H9 (cell line): ENCODE measurements at places on chromosomes 7 and 10. TPM values are rescaled to one million over a fixed set of nuclear protein-coding genes. Genes with fewer than 3 reads are reported as not detected.

The KAZALD1 gene
- 2.9 and 3.6 TPM in 2 replicates for total RNA-seq

The CALHM1 gene
- total RNA-seq = 0.07 and 0.13 TPM in 2 replicates

The WNT16 gene
- total RNA-seq = not detected in 2 replicates

The AGR2 gene
- total RNA-seq = not detected in 2 replicates

The PRF1 gene
- 0.18 TPM in 1 of 2 replicates, not detected in the other for total RNA-seq

The CYTH3 gene
- 9.6 and 12.3 TPM in 2 replicates for total RNA-seq

The IL6 gene
- total RNA-seq = 0.44 and 0.85 TPM in 2 replicates

The SUMF2 gene
- total RNA-seq = 82.5 and 89.2 TPM in 2 replicates

The ERVW-1 gene
- total RNA-seq = 0.09 TPM in 1 of 2 replicates, not detected in the other

DNA sequence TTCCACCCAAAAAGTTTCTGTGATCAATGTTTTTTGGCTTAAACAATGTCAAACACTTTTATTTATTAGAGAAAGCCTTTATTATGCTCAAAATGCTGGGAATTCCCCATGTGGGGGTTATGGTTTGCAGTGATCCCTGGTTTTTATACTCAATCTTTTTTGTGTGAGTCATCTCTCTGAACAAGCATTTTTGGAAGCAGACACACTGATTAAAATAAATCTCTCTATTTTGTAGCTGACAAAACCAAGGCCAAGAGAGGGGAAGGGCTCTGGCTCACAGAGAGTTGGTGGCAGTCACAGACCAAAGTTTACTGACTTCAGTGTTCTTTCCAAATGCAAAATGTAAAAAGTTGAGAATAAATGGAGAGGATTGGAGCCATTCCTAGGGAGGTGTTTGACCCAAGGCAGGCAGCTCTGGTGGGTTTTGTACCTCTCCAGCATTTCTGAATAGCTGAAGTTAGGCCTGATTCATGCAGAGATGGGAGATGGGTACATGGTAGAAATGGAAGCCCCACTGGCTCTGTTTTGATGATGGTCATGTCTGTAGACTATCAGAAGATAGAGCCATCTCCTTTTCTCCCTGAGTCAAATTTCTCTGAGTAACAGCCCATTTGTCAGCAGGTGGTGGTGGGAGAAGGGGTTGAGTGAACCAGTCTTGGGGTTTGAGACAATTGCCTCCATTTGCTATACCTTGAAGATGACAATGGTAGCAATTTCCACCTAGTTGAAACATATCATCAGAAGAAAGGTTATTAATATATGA, 45.4 kb upstream of the NAMPT start:
- no peaks in the 10 kb centered on the region for H3K27me3 ChIP-seq
- no peak for DNase-seq
- no peaks in the 10 kb centered on the region for H3K36me3 ChIP-seq
- H3K4me1 ChIP-seq = no peaks in the 10 kb centered on the region

GRCh38 chr7:29099896-29100847, 46.2 kb downstream of the CPVL start:
- no peak overlapping the region for H3K27ac ChIP-seq
- no peaks in the 10 kb centered on the region; the same call in 1 of the 2 replicates for H3K4me1 ChIP-seq
- no peak for DNase-seq

- peaks cover 13% of the 10 kb centered on the region; the same call in 1 of the 2 replicates for H3K4me1 ChIP-seq
- no peaks in the 10 kb centered on the region for H3K27me3 ChIP-seq
- no peak overlapping the region for H3K27ac ChIP-seq
- DNase-seq = peak; percentile 60
- H3K36me3 ChIP-seq = no peaks in the 10 kb centered on the region
- H3K4me3 ChIP-seq = no peak overlapping the region
Measured at GRCh38 chr7:128270826-128271272, 29.8 kb downstream of the LEP start.

DNA sequence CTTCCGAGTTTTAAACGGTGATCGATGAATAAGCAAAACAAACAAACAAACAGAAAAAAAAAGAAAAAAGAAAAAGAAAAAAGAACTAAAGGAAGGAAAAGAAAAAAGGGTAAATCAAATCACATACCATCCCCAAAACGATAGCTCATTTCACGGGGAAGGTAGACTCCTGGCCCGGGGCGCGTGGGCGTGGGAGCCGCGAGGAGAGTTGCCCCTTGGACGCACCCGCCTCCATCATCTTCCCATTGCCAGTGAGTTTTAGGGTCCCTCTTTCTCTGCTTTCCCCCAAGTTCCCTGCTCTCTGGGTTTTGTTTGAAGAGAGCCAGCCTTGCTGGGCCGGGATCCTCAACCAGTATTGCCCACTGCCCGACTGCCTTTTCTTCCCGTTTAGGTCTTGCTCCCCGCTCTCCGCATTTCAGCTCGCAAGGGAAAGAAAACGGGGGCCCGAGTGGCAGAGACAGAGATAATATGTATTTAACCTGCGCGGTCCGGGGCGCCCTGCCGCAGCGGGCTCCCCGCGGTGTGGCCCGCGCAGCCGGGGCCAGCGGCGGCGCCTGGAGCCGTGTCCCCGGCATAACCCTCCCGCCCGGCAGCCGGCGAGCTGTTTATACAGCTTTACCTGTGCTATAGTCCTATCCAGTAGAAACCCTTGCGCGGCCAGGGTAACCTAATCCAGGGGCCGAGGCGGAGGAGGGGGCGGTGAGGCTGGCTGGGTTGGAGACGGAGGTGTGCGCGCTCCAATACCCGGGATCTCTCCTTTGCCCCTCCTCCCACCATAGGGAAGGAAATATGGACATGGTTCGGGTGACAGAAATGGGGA, 5.2 kb upstream of the GATA3 start:
- H3K4me3 ChIP-seq = no peak overlapping the region
- H3K27ac ChIP-seq = no peak overlapping the region
- no peaks in the 10 kb centered on the region; the same call in 1 of the 2 replicates for H3K4me1 ChIP-seq
- peaks cover 88% of the 10 kb centered on the region for H3K27me3 ChIP-seq

DNA sequence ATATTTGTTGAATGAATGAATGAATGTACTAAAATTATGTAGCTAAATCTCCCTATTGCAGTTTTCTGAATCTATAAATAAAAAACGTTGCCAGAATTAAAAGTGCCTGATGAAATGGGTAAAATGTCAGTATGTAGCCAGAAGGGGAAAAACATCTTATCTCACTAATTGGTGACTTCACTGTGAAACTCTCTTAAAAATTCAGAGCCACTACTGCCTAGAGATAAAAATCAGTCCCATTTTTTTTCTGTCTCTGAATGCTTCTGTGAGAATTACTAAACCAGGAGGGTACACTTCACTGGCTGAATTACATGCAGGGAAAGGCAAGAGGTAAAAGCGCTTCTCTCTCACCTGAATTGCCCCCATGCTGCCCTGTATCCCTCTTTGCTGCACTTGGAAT, 69.6 kb upstream of the HPS1 start:
- H3K36me3 ChIP-seq = no peaks in the 10 kb centered on the region
- no peaks in the 10 kb centered on the region for H3K27me3 ChIP-seq
- H3K4me1 ChIP-seq = no peaks in the 10 kb centered on the region
- no peak for DNase-seq

DNA sequence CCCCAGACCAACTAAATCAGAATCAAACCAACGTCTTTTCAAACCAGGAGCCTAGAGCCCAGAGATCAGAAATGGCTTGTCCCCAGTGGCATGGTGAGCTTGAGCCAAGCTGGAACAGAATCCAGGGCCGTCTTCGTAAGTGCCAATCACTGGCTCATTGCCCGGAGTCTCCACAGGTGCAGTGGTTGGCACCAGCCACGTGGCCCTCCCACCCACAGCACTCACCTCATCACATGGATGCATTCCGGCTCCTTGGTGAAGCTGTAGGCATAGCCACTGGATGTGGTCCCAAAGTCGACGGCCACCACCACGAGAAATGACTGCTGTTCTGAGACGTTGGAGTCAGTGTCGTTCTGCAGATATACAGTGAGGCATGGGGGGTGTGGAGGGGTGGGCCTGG, 37.4 kb downstream of the HSPA12A start:
- H3K4me3 ChIP-seq = peak overlapping the region; percentile 32; the same call in 1 of the 3 replicates
- peaks cover 9% of the 10 kb centered on the region for H3K4me1 ChIP-seq
- H3K36me3 ChIP-seq = no peaks in the 10 kb centered on the region
- no peaks in the 10 kb centered on the region for H3K27me3 ChIP-seq
- no peak overlapping the region for H3K27ac ChIP-seq
- no peak for DNase-seq

DNA sequence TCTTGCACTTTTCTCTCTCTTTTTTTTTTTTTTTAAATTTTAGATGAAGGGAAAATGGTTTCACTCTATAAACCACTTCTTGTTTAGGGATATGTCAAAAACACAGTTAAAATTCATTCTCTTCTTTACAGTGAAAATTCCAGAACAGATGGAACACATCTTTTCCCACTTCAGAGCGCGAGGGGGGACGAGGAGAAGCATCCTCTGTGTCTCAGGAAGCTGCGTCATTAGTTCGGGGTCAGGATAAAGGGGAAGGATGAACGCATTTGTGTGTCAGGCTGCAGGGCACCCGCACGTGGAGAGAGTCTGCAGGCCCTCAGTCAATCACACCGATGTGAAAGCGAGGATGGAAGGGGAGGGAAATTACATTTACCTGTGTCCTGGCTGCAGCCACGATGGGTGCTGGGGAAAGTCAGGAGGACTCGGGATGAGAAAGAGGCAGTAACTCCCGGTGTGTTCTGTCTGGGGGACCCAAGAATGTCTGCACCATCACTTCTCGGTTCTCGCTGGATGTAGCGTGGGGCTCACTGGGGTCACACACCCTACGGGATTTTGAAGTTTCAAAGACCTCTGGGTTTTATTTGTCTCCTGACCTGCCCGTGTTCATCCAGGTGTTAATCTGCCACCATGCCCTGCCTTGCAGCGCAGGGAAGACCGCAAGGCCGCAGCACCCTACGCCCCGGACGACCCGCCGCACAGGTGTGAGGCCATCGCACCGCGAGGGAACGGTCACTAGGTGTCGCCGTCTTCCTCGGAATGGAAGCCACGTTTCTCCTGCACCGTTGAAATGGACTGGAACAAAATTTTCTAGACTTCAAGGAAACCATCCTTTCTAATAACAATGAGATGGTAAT, 66.7 kb upstream of the PITRM1 start:
- no peaks in the 10 kb centered on the region for H3K36me3 ChIP-seq
- no peaks in the 10 kb centered on the region for H3K4me1 ChIP-seq
- no peak overlapping the region for H3K27ac ChIP-seq

DNA sequence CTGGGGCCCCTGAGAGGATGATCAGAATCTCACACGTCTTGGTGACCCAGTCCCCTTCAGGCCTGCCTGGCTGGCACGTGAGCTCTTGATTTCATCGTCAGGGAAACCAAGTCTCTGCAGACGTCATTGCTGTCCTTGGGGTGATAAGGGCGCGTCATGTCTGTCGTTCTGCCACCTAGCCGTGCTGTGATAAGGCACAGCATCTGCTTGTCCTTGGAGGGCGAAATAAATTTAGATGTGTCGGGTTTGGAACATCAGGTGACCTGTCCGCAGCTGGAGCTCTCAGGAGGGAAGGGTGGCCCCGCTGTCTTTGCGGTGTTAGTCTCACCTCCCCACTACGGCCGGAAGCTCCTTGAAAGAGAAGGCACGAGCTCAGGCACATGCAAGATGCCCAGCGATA, 129.2 kb downstream of the GRK5 start:
- H3K27me3 ChIP-seq = no peaks in the 10 kb centered on the region
- DNase-seq = no peak
- no peaks in the 10 kb centered on the region for H3K4me1 ChIP-seq
- no peak overlapping the region for H3K4me3 ChIP-seq
- H3K36me3 ChIP-seq = no peaks in the 10 kb centered on the region

- no peak overlapping the region for H3K27ac ChIP-seq
- peaks cover 17% of the 10 kb centered on the region for H3K36me3 ChIP-seq
- no peaks in the 10 kb centered on the region for H3K4me1 ChIP-seq
- DNase-seq = no peak
Measured at GRCh38 chr10:103254538-103255325, 9.0 kb downstream of the RPEL1 start.

- no peaks in the 10 kb centered on the region; the same call in 2 of the 3 replicates for H3K36me3 ChIP-seq
- no peaks in the 10 kb centered on the region for H3K27me3 ChIP-seq
- DNase-seq = no peak
- no peak overlapping the region for H3K4me3 ChIP-seq
- H3K27ac ChIP-seq = no peak overlapping the region
- no peaks in the 10 kb centered on the region; the same call in 1 of the 2 replicates for H3K4me1 ChIP-seq
Measured at GRCh38 chr10:83978681-83979383, 160.5 kb upstream of the GHITM start.

GRCh38 chr10:98611436-98611835, 164.7 kb upstream of the HPS1 start:
- no peak overlapping the region for H3K27ac ChIP-seq
- H3K4me1 ChIP-seq = no peaks in the 10 kb centered on the region; the same call in 1 of the 2 replicates
- H3K36me3 ChIP-seq = no peaks in the 10 kb centered on the region
- no peak overlapping the region for H3K4me3 ChIP-seq

GRCh38 chr10:88989824-88990383, 694 bp upstream of the FAS start:
- no peak for DNase-seq
- no peak overlapping the region for H3K27ac ChIP-seq
- H3K36me3 ChIP-seq = no peaks in the 10 kb centered on the region
- peak overlapping the region; percentile 90 for H3K4me3 ChIP-seq
- H3K27me3 ChIP-seq = no peaks in the 10 kb centered on the region; the same call in 1 of the 2 replicates

- H3K4me3 ChIP-seq = no peak overlapping the region
- H3K4me1 ChIP-seq = no peaks in the 10 kb centered on the region
- no peaks in the 10 kb centered on the region for H3K36me3 ChIP-seq
- no peak overlapping the region for H3K27ac ChIP-seq
Measured at GRCh38 chr7:81704595-81704994, 65.3 kb downstream of the HGF start.

- no peaks in the 10 kb centered on the region for H3K36me3 ChIP-seq
- H3K27me3 ChIP-seq = no peaks in the 10 kb centered on the region
- peaks cover 10% of the 10 kb centered on the region for H3K4me1 ChIP-seq
- no peak overlapping the region for H3K27ac ChIP-seq
- no peak for DNase-seq
- peak overlapping the region; percentile 78 for H3K4me3 ChIP-seq
Measured at GRCh38 chr7:148698007-148698396, 701 bp upstream of the CUL1 start.

DNA sequence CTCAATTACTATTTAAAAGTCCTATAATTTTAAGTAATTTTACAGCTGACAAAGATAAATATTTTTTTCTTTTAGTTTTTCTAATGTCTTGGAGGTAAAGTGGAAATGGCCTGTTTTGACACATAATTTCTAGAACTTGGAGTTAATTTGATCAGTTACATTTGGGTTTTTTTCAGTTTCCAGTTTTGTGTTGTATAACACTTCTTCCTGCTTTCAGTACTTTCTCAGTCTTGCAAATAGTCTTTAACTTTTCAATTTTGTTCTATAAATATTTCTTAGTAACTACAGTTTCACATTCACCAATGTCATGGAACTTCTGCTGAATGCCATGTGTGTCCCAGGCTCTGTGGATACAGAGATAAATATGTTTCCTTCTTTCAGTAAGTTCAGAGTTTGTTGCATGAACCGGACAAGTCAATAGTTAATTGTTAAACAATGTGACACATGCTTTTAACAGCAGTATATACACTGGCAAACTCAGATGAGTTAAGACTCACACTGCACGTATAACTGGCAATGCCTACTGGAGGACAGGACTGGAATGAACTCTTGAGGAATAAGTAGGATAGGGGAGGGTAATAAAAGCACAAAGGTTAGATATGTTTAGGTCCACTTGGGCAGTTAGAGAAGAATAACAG, 4.6 kb downstream of the SHOC2 start:
- no peak overlapping the region for H3K27ac ChIP-seq
- H3K27me3 ChIP-seq = no peaks in the 10 kb centered on the region
- peaks cover 2% of the 10 kb centered on the region; the same call in 2 of the 3 replicates for H3K36me3 ChIP-seq
